ENCODE measurements at places on chromosomes 1 and 21.

- no peak for DNase-seq
Measured at GRCh38 chr1:80457409-80457808, 1343.3 kb upstream of the ADGRL2 start.

- DNase-seq = no peak
Measured at GRCh38 chr1:106224426-106224825, 832.0 kb upstream of the PRMT6 start.

- no peak for DNase-seq
Measured at GRCh38 chr1:168732736-168733135, 3.7 kb upstream of the DPT start.

- no peak for DNase-seq
Measured at GRCh38 chr21:34073749-34074282, 438 bp downstream of the MRPS6 start.

- no peak for DNase-seq
Measured at GRCh38 chr1:169368406-169368769, 393 bp downstream of the BLZF1 start.

DNA sequence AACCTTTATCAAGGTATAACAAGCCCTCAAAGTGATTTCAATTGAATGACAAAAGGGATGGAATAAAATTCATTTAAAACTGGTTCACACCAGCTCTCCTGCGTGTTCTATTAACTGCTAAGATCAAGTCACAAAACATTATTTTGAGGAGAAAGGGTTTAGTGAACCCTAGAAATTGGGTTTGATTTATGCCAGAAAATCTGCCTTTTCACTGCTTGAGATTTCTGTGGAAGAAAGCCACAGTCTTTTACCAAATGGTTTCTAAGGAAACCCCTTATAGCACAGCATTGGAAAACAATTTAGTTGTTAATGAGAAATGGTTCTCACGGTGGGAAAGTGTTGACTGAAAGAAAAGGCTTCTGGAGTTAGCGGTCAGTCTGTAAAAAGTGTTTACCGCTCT lies 43.6 kb upstream of the DPH5 start:
- no peak for DNase-seq

DNA sequence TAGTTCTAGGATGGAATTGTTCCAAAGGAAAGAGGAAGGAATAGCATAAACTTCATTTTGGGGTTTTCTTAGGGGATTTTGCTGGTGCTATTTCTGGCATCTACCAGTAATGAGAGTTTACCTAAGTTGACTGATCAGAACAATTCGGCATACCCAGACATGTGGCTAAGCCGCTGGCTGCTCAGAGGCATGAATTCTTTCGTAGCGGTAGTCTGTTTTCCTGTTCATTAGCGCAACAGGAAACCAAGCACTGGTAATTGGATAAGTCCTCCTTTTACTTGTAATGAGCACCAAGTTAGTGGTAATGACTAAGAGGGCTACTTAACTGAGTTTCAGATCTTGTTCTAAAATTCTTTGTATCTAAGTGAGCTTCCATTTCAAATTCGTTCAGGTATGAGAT lies 38.6 kb downstream of the C21orf91 start:
- no peak for DNase-seq

GRCh38 chr1:34907487-34908090 lies 21.9 kb downstream of the DLGAP3 start:
- no peak for DNase-seq

GRCh38 chr1:243287123-243287460 lies 31.3 kb downstream of the SDCCAG8 start:
- no peak for DNase-seq

- no peak for DNase-seq
Measured at GRCh38 chr1:7899741-7900140, 40.9 kb downstream of the TNFRSF9 start.

GRCh38 chr1:27668808-27669723 lies 2.9 kb downstream of the IFI6 start:
- no peak for DNase-seq

DNA sequence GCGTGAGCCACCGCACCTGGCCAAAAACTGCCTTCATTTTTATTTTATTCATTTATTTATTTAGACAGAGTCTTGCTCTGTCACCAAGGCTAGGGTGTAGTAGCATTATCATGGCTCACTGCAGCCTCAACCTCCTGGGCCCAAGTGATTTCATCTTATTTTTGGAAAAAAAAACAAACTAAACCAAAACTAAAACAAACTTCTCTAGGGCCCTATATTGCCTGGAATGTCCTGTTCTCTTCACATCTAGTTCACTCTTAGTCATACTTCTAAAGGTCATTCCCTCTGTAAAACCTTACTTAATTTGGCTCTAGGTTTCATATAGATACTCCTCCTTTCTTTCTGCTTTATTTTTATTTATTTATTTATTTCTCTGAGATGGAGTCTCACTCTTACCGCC lies 15.6 kb downstream of the RPS27 start:
- DNase-seq = peak; percentile 51

GRCh38 chr1:66251546-66251945 lies 282.4 kb upstream of the SGIP1 start:
- no peak for DNase-seq

DNA sequence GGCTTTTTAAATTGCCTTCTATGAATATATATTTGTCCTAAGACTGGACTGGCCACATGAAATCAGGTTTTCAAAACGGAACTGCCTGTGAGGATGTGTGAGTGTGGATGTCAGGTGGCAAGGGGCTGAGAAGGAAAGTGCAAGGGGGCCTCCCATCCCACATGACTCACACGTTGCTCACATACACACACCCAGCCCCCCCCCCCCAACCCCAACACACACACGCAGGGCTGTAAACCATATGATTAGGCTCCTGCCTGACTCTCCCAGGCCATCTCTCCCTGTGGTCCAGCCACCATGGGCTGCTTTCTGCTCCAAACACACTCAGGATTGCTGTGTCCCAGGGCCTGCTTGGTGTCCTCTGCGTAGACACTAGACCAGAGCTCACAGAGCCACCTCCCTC lies 22.4 kb downstream of the DEGS1 start:
- peak; percentile 49 for DNase-seq

DNA sequence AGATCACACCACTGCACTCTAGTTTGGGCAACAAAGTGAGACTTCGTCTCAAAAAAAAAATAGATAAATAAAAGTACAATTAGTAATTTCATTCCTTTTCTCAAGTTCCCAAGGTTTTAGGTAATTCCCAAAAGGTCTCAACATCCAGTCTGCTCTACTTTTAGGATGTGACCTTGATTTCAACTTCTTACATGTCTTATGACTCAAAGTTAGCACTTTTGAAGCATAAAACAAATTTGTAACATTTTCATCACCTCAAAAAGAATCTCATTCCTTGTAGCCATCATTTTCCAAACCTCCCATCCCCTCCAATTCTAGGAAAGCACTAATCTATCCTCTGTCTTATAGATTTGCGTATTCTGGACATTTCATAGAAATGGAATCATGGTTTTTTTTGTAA lies 32.2 kb downstream of the SNX27 start:
- DNase-seq = no peak

- peak; percentile 39 for DNase-seq
Measured at GRCh38 chr1:40939320-40940059, 40.0 kb upstream of the CTPS1 start.

GRCh38 chr1:57471995-57472394 lies 48.1 kb upstream of the DAB1 start:
- DNase-seq = no peak

DNA sequence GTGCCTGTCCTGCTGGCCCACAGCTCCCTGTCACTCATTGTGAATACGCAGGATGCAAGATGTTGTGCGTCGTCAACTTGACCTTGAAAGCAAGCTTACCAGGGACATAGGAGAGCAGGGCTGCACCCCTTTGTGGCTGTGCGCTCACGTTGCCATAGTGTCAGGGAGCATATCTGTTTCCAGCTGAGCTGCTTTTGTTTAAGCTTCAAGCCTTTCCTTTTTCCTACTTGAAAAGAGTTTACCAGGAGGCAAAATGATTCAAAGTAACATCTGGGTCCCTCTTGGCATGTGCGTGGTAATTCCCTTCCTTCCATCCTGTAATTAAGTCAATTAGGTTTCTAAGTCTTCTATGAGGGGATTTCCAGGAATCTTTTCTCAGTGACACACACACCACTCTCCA lies 537.1 kb downstream of the AJAP1 start:
- no peak for DNase-seq

DNA sequence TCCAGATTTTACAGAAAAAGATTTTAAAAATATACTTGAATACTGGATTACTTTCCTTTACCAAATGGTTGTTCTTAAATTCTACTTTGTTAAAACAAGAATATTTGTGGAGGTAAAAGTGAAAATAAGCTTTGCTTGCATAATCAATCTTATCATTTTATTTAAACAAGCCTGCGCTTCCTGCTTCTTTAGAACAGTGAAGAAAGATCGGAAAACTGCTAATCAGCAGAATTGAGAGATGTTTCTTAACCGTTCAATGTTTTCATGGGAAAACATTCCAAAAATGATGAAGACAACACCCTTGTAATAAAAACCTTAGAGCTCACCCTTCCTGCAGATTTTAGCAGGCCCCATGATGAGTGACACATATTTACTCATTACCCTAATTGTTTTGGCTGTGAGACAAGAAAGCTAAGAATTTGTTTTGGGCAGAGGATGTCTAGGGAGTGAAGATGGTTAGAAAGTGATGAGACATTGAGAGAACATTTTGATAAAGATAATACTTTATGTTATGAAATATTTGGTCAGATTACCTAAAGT lies 72.6 kb downstream of the TPR start:
- no peak for DNase-seq

DNA sequence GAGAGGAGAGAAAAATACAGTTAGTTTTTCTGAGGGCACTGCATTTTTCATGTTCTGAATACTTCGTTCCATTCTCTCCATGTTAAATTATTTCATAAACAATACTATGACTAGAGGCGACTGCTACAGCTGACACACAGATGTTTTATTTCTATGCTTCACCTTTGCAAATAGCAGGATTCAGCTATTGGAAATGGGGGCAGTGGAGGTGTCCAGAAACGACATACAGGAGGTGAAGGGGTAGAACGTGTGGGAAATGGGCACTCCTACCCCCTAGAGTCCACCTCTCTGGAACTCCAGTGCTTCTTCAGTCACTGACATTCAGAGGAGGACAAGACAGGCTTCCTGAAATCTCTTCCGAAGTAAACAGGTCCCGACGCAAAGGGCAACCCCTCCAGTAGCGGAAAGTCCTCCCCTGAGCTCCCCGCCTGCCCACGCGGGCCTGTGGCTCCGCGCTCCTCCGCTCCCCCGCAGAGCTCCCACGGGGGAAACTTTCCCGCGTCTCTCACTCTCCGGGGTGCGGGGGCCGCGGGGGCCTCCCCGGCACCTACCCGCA lies 480 bp downstream of the DPYD start:
- no peak for DNase-seq

DNA sequence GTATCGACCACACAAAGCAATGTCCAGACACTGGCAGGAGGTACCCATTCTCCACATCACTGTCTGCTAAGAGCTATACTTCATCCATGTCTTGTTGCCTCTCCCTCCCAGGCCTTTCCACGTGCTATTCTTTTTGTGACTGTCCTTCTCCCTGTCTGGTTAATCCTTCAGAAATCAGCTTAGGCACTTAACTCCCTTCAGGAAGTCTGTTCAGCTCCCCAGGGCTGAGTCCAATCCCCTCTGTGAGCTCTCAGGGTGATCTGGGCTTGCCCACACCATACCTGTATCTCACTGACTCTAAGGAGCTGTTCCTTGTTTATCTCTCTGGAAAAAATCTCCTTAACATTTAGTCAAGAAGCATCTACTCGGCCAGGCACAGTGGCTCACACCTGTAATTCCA lies 69.4 kb downstream of the NID1 start:
- no peak for DNase-seq

DNA sequence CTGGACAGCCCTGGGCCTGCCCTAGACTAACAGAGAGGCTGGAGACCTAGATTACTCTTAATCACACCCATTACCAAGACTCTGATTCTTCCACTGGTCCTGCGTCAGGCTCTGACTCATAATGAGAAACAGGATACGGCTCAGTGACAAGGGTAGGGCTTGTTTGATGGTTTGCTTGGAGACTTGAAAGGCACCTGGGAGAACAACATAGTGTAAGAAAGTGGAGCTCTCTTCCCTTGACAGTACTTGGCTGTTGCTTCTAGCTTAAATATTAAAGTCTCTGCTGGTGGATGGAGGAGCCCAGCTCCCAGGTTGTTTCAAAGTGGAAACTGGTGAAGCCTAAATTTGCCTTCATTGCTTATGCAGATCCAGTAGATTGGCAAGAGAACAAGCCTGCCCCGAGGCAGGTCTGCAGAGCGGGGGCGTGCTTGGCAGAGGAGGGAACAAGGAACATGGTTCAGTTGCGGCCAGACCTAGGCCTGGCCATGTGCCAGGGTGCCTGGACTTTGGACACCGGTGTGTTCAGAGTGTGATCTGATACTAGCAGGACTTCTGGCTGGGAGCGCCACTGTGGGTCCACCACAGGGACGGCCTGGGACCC lies 480.6 kb downstream of the CAMTA1 start:
- DNase-seq = peak; percentile 43

GRCh38 chr21:15614766-15615165 lies 115.0 kb upstream of the USP25 start:
- no peak for DNase-seq

DNA sequence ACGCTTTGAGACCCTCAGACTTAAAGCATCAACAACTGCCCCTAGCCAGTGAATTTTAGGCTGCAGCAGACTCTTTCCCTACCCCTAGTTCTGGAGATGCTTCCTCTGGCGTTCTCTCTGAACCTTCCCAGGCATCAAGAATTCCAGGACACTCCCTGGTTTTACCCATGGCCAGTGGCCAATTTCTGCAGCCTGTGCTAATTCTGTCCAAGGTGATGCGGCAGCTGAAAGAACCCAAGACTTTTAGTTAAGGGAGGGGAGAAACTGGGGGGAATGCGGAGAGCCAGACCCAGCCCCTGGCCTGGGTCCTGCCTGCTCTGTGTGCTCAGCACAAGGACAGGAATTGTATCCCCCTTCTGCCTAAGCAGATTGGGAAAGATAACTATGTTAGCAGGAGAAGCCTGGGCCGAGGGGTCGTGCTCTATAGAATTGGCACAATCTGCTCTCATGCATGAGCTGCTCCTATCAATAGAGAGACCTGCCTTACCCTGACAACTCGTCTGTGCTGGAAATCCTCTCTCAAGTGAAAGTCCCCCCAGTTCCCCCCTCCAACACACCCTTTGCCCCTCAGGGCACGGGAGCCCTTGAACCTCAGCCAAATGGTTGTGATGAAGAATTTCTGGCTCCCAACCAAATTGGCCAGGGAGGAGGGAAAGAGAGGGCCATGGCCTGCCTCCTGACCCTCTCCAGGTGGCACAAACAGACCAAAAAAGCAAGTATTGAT lies 5.4 kb upstream of the GJA8 start:
- DNase-seq = no peak

GRCh38 chr21:42235593-42235992 lies 16.7 kb downstream of the ABCG1 start:
- DNase-seq = no peak

DNA sequence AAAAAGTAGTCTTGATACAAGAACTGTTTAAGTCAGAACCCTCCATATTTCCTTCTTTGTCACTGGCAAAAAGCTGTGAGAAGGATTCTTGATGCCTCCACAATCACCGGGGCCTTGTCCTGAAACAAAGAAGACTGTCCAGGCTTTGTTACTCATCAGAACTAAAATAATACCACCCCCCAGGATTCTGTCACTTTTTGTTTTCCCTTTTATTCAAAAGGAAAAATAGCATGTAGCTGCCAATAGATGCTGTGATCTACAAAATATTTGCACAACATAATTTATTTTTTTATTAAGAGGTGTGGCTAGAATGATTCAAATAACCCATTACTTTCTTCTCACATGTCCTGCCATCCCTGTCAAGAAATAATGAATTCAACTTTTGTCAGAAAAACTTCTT lies 173.7 kb downstream of the LYPLAL1 start:
- no peak for DNase-seq

- DNase-seq = no peak
Measured at GRCh38 chr1:115874904-115875303, 34.0 kb upstream of the NHLH2 start.
